ENCODE measurements at places on chromosomes 3 and 15.

GRCh38 chr15:63027646-63028045, 14.9 kb upstream of the TPM1 start:
- DNase-seq = no peak

DNA sequence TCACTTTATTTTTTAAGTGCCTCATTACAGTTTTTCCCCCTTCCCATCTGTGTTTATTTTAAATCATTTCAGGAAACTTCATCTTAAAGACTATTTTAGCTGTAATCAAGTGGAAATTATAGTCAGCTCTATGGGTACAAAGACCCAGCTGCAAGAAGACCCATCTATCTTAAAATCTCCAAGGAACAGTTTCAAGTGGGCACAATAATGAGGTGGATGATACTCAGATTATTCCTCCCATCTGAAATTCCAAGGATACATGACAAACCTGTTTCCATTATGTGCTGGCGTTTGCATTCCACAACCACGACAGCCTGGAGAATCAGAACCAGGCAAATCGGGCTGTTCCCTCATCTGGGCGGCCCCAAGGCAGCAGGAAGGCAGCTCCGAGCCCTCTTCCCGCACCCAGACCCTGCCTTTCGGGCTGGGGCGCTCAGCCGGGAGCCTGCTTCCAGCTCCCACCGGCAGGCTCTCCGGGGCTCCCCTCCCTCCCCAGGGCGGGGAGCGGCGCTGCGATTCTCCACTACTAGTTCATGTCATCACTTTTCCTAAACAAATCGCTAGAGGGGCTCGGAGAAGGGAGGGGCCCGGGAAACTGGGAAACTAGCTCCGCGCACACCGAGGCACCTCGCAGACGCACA, at the start of gene MGLL:
MGLL (minus strand) TSS at position 475 of the 641 bp plus-strand sequence; CDS start at position 278, 197 bp downstream.
- DNase-seq = peak; percentile 48

GRCh38 chr3:126934031-126934531, 48.8 kb upstream of the PLXNA1 start:
- DNase-seq = no peak

- no peak for DNase-seq
Observed at GRCh38 chr3:124221422-124221821, 229.5 kb upstream of the ROPN1 start.

GRCh38 chr3:53375019-53375418, 27.7 kb upstream of the DCP1A start:
- DNase-seq = peak; percentile 82

DNA sequence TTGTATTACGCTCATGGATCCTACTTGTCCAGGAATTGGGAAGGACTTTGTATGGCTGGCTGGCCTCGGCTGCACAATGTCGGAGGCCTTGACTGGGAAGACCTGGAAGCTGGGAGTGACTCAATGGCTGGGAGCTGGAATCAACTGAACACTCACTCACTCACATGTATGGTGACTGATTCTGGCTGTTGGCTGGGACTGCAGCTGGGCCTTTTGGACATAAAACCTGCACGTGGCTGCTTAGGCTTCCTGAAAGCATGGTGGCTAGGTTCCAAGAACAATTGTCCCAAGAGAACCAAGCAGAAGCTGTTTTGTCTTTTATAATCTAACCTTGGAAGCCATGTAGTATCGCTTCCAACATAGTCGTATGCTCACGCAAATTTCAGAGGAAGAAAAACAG, 38.0 kb upstream of the CMTM8 start:
- DNase-seq = no peak

GRCh38 chr3:56837196-56837955, 35.6 kb upstream of the ARHGEF3 start:
- DNase-seq = no peak

DNA sequence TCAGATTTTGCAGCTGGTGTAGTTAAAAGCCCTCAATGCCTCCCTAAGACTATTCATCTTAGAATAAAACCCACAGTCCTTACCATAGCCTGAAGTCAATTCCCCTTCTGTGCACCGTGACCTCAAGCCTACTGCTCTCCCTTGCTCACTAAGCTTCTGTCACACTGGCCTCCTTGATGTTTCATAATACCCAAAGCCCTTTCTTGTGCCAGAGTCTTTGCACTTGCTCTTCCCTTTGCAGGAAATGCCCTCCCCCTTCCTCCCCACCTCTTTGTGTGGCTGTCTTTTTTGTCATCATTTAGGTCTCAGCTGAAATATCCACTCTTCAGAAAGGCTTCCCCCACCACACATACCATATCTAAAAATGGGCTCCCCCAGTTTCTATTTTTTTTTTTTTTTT, 4.2 kb upstream of the PLEKHO2 start:
- no peak for DNase-seq

DNA sequence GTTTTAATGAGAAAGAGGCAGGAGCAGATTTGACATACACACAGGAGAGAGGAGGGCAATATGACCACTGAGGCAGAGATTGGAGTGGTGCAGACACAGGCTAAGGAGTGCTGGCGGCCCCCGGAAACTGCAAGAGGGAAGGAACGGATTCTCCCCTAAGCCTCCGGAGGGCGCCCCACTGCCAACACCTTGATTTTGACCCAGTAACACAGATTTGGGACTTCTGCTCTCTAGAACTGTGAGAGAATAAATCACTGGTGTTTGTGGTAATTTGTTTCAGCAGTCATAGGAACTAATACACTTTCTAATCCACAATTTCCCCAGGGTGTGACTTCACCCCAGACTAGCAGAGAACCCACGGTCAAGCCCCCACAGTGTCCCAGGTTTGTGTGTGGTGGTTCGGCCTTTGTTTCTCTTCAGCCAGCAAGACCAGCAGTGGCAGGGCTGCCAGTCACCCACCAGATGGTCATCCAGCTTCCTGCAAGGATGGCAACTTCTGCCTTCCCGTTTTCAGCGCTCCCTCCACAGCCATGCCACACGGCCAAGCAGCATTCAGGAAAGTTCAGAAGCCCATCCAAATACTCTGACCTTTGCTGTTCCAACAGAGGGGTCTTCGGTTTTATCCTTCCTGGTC, 23.6 kb upstream of the TSPAN3 start:
- DNase-seq = peak; percentile 67

DNA sequence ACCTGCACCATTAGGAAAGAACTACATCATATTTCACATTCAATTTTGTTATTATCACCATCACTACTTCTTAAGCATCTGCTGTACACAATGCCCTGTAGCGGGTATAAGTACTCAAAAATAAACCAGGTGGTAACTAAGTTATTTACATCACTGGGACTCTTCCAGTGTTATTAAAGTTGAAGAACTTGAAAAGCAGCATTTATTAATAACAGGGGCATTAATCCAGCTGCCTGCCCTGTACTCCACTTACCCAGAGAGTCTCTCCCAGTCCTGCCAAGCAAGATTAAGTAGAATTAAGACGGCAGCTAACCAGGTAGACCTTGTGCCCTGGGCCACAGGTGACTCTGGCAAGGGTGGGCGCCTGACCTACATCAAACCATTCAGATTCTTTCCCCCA, 65.2 kb downstream of the FHIT start:
- no peak for DNase-seq

Data from iPS-NIHi11 (cell line).